ENCODE measurements at places on chromosomes 7 and 10. TPM values are rescaled to one million over a fixed set of nuclear protein-coding genes. Genes with fewer than 3 reads are reported as not detected.
A peak's percentile ranks its signal among the peaks of the same experiment; 100 is the strongest.

GRCh38 chr10:95277201-95277570 is 13.6 kb downstream of the PDLIM1 start:
- peak; percentile 50 for DNase-seq

DNA sequence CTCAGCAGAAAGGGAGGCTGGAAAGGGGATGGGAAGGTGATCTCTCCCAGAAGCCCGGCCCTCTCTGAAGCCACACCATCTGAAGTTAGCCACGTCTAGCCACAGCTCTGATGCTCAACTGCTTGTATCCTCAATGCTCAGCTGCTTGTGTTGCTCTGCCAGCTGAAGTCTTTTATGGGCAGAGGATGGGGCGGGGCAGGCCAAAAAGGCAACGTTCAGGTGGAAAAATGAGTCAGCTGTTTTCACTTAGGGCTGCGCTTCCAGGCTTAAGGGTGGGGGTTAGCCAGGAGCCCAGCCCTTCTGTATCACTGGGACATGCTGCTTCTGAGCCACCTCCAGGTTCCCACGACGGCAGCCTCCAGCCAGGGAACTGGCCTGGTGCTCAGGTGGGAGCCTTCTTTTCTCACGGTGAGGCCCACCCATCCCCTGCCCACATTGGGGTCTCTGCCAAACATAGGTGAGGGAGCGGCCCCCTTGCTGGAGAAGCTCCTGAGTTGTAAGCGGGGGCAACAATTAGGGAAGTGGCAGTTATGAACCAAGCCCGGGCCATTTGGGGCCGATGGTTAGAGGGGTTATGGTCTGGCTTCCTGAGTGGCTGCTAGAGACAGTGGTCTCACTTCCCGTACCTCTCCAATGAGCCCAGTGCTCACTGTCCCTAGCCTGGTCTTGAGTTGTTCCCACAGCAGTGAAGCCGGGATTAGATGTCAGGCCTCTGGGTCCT is 44.9 kb upstream of the CNPY1 start:
- no peak for DNase-seq

CPN1 gene
- polyA plus RNA-seq: not detected

VAX1 gene
- polyA plus RNA-seq: not detected

CLDN3 gene
- polyA plus RNA-seq: 0.04 TPM
